ENCODE measurements at places on chromosomes 5 and 9.

GRCh38 chr5:35815089-35815936 is 41.4 kb upstream of the IL7R start:
- DNase-seq: peak; percentile 48

GRCh38 chr5:111072949-111073682 is 1.6 kb downstream of the TSLP start:
- peak; percentile 50 for DNase-seq

GRCh38 chr5:149903404-149903803 is 41.2 kb downstream of the PDE6A start:
- DNase-seq: no peak

GRCh38 chr9:115400796-115401195 is 282.8 kb upstream of the TNC start:
- no peak for DNase-seq

DNA sequence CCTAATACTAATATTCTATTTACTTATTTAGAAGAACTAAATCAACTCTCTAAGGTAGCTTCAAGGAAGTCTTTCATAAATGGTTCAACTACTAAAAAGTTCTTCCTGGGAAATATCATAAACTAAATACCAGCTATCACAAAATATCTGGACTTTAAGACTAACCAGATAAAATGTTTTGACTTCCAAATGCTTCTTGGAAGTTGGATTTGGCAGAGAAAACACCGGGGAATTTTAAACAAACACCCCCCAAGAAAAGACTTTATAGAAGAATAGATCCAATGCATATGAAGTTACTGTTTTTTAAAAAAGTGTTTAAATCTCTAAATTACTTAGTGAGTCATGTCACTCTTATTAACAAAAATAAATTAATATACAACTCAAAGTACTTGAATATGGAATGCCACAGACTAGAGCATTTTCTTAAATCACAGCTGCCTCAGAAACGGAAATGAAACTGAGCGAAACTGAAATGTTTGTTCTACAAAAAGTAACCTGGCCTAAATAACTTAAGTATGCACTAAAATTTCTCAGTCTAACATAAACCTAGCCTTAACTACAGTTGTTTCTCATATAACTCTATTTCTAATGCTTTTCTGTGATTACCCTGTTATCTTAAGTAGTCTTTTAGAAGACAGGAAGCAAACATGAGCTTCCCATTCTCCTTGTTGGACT is 6.8 kb downstream of the ABCA1 start:
- DNase-seq: no peak

GRCh38 chr5:154202379-154203260 is 12.1 kb downstream of the GALNT10 start:
- DNase-seq: no peak

GRCh38 chr9:88992556-88992955 is 1.3 kb downstream of the S1PR3 start:
- DNase-seq: no peak

DNA sequence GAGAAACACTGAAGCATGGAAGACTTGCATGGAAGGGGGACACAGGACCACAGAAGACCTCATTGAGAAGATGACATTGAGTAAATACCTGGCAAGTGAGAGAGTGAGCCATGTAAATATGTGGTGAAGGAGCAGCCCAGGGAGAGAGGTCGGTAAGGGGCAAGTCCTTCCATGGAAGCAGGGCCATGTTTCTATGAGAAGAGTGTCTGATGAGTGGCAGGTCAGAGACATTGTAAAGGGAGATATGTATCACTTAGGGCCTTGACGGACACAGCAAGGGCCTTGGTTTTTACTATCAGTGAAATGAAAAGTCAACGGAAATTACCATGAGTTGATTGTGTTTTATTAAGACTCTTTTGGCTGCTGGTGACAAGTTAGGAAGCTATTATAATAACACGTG is 336.4 kb downstream of the PLK2 start:
- no peak for DNase-seq

GRCh38 chr5:98204798-98205197 is 568.7 kb upstream of the RGMB start:
- no peak for DNase-seq

DNA sequence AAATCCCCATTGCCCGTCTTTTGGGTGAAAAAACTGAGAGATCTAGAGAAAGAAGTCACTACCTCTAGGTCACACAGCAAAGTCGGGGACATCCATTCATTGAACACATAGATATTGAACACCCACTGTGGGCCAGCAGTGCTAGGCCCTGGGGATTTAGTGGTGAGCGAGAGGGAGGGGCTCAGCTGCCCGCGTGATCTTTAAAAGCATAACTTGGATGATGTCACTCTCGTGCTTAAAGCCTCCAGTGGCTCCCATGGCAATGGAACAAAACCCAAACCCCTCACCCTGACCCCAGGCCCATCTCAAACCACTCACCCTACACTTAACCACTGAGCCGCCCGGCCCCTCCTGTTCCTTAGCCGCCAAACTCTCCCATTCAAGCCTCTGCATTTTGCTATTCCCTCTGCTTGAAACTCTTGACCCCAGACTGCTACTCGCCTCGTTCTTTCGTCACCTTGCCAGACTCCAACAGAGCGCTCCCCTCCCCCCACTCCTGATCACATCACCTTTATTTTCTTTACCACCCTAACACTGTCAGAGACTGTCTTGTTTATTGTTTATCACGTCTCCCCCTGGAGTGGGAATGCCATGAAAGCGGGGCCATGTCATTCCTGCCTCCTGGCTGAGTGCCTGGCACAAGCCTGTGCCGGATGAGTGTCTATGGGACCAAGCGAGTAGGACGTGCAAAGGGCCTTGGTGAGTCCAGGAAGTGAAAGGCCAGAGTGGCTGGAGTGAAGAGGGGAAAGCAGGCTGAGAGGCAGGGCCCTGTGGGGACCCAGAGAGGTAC is 710 bp upstream of the PIP5KL1 start:
- DNase-seq: peak; percentile 54

GRCh38 chr9:92610470-92611420 is 59.2 kb downstream of the IPPK start:
- DNase-seq: no peak

DNA sequence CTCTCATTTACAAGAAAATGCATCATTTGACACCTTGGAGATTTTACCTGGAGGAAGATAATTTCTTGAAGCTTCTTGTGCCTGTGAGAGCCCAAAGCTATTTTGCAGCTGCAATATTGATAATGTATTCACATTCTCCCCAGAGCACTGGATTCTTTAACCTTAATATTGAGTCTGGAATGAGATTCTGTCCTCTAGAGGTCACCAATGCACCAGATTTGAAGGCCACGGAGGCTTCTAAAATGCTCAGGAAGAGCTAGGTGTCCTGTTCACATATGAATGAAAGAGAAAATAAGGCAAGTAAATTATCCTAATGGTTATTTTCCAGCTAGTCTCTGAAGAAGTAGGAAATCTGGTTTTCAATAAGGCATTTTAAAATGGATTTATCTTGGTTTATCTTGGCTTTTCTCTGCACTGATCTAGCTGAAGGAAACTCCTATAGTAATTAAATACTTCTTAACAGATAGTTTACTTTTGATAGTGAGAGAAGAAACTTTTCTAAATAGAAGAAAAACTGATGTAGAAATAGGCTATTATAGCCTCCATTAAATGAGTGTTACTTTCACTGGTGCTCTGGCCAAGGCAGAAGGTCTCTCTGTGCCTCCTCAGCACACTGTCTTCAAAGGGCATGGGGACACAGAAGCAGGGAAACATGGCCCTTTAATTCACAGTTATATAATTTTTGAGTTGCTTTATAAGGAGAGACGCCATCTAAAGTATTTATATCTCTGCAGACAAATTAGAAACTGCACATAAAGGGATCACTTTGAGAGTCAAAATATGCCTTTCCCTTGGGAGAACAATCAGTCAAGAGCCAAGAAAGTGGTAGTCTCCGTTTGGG is 297.0 kb upstream of the ACTBL2 start:
- peak; percentile 80 for DNase-seq

GRCh38 chr5:149667084-149667828 is 62.9 kb upstream of the PPARGC1B start:
- DNase-seq: peak; percentile 36

- no peak for DNase-seq
Observed at GRCh38 chr9:75930190-75930589, 39.7 kb downstream of the PCSK5 start.

DNA sequence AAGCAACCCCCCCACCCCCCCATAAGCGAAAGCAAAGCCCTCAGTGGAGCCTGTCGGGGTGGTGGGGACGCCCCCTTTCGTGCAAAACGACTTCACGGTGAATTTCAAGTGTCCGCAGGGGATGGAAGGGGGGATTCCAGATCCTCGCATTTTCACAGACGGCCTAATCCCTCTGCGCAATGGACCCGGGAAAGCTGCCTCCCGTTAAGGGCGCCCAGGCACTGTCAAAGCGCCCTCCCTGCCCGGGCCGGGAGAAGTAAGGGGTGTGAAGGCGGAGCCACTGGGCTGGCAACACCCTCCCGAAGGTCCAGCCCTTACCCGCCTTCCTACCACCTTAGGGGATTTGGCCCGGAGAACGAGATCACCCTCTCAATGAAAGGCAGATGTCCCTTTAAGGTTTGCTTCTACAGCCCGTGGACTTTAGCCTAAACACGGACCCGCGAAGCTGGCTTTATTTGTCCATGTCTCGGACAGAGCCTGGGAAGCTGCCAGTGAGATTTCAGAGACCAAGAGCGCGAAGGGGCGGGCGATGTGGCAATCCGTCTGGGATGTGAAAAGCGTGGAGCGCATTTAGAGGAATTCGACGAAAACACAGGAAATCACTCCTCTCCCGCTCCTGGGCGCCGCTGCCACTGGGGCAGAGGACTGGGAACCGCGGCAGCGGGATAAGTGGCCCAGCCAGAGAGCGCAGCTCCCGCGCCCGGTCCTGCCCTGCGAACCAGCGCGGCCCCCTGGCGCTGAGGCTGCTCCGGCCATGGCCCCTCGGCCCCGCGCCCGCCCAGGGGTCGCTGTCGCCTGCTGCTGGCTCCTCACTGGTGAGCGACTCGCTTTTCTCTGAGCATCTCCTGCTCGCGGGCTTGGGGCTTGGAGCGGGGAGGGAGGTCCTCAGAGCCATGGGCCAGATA is at the start of the genes ITGA1 and PELO:
Gene ITGA1, plus strand, starts transcription at position 317 of the 905 bp plus-strand sequence. Its CDS starts 438 bp downstream, at position 755.
Gene PELO, plus strand, starts transcription at position 317 of the 905 bp plus-strand sequence. CDS start 12,479 bp downstream, outside the sequence.
- peak; percentile 63 for DNase-seq

DNA sequence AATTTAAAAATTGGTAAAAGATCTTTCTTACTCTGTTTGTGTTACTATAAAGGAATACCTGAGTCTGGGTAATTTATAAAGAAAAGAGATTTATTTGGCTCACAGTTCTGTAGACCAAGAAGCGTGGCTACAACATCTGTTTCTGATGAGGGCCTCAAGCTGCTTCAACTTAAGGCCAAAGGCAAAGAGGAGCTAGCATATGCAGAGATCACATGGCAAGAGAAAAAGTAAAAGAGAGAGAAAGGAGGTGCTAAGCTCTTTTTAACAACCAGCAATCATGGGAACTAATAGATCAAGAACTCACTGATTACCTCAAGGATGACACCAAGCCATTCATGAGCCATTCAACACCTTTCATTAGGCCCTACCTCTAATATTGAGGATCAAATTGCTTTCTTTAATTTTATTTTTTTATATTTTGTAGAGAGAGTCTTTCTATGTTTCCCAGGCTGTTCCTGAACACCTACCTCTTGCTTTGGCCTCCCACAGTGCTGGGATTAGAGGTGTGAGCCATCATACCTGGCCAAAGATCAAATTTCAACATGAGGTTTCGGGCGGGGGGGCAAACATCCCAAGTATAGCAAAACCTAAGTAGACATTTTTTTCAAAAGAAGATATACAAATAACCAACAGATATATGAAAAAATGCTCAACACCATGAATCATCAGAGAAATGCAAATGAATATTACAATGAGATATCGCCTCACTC is 16.0 kb upstream of the SHC3 start:
- DNase-seq: no peak

- DNase-seq: peak; percentile 73
Observed at GRCh38 chr9:87336914-87337333, 160.7 kb upstream of the DAPK1 start.

GRCh38 chr5:162434281-162434680 is 366.7 kb downstream of the GABRG2 start:
- DNase-seq: no peak

GRCh38 chr9:73738741-73739530 is 587.3 kb downstream of the ANXA1 start:
- no peak for DNase-seq

DNA sequence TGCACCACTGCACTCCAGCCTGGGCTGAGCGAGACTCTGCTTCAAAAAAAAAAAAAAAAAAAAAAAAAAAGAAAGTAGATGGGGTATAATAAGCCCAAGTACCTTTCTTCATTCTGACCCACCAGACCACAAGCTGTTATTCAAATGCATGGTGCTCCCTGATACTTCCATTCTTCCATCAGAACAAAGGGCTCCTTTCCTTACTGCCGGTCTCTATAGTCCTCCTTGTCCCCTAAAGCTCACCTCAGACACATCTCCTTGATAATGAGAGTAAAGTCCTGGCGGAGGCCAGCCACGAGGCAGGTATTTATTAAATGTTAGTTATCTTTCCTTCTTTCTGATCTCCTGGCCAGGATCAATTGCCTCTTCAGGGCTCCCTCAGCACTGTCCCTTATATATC is 162.5 kb downstream of the RAB3C start:
- DNase-seq: no peak

GRCh38 chr5:5695266-5695665 is 272.8 kb downstream of the ICE1 start:
- DNase-seq: no peak

DNA sequence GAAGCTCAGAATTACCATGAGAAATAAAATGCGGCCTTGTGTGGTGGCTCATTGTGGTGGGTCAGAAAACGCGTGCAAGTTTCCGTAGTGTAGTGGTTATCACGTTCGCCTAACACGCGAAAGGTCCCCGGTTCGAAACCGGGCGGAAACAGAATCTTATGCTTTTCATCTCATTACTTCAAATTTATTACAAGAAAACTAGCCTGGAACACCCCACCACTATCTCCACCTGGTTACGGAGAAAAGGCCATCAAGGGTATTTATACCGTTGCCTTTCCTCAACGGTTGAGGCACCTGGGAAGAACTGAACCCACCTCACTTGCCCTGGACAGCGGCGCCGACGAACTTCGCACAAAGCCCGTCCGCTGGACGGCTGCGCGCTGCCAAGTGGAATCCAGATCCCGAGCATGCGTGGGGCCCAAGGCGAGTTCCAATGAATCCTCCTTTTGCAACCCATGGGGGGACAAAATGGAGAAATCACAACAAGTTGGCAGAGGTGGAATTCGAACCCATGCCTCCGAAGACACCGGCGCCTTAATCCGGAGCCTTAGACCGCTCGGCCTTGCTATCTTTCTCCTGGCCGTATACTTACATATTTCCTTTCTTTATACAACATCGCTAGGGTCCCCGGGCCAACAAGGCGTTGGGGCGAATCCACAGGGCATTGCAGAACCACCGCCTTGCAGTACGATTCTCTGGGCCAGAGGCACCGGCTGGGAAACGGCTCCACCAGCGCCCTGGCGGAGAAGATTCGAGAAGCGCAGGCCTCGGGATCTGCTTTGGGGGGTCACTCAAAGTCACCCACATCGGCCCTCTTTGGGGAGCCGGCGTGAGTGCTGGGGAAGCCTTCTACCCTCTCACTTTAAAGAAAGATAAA is 16.9 kb downstream of the OR2V2 start:
- no peak for DNase-seq
